PC-9 (cell line): ENCODE measurements at places on chromosomes 7 and 10. TPM values are rescaled to one million over a fixed set of nuclear protein-coding genes. Genes with fewer than 3 reads are reported as not detected.

The MLXIPL gene
- total RNA-seq: 24.9 and 32.0 TPM in 2 replicates

DNA sequence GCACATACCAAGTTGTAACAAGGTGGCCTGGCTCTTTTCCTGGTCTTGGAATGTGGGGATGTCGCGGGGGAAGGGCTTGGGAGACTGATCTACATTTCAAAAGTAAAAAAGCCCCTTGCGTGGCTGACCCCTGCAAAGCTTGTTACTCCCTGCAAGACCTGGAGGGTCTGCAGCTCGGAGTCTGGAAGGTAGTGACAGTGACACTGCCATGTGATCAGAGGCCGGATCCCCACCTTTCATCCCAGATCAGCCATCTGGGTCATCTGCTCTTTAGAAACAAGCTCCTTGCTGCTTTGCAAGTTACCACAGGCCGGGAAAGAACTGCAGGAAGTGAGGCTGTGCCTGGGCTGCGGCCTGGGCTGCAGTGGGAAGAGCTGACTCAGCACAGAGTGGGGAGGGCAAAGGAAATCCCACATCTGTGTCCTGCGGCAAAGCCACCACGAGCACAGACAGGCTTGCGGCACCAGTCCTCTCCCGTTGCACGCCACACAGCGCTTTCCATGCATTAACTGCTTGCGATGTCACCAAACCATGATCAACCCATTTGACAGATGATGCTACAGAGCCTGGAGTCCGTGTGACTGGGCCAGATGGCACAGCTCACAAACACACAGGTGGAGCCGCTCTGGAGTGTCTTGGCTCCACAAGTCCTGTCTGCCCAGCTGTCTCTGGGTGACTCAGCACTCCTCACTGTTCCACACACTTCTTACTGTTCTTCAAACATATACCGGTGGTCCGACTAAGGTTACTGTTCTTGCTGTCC, 97.7 kb downstream of the SH3PXD2A start:
- H3K36me3 ChIP-seq: 0 out of 2 replicates have a peak, but pooled peaks cover under 1% of the 10 kb centered on the region
- H3K27me3 ChIP-seq: no peaks in the 10 kb centered on the region
- no peak for DNase-seq
- peak overlapping the region; percentile 84 for H3K27ac ChIP-seq

GRCh38 chr10:117757086-117757720, 214.7 kb downstream of the EMX2 start:
- H3K4me3 ChIP-seq: no peak overlapping the region
- H3K4me1 ChIP-seq: no peaks in the 10 kb centered on the region
- no peak overlapping the region for H3K27ac ChIP-seq
- peaks cover 27% of the 10 kb centered on the region for H3K27me3 ChIP-seq

DNA sequence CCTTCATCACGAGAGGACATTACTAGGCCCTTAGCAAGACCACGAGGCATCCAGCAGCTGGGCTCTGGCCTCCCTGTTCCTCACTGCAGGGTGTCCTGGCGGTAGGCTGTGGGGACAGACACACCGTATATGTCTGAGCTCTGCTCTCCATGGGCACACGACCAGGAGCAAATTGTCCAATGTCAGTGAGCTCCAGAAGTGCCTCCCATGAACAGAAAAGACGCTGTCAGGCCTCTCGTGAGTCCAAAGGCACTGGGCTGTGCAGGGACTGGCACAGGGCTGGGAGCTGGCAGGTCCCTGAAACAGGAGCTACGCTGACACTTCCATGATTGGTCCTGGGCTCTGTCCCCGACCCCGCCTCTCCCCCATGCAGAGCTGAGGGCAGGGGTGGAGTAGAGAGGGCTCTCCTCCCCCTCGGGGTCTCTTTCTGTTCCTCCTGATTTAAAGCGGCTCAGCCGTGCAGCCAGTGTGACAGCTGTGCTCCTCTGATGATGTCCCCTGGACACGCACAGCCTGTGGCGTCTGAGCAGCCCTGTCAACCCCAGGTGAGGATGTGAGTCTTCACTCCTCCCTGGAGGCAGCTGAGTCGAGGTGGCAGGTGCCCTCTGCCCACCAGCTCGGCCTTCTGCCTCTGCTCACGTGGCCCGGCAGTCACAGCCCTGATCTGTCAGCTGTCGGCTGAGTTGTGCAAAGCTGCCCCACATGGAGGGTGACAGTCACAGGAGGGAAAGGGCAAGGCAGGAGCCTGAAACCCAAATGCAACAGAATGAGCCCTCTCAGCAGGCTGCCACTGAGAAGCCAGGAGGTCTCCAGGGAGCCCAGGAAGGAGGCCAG, 13.0 kb downstream of the ANTXRL start:
- no peaks in the 10 kb centered on the region for H3K36me3 ChIP-seq
- no peak overlapping the region for H3K27ac ChIP-seq
- H3K4me1 ChIP-seq: no peaks in the 10 kb centered on the region; the same call in 1 of the 2 replicates
- H3K4me3 ChIP-seq: no peak overlapping the region
- no peaks in the 10 kb centered on the region for H3K27me3 ChIP-seq

DNA sequence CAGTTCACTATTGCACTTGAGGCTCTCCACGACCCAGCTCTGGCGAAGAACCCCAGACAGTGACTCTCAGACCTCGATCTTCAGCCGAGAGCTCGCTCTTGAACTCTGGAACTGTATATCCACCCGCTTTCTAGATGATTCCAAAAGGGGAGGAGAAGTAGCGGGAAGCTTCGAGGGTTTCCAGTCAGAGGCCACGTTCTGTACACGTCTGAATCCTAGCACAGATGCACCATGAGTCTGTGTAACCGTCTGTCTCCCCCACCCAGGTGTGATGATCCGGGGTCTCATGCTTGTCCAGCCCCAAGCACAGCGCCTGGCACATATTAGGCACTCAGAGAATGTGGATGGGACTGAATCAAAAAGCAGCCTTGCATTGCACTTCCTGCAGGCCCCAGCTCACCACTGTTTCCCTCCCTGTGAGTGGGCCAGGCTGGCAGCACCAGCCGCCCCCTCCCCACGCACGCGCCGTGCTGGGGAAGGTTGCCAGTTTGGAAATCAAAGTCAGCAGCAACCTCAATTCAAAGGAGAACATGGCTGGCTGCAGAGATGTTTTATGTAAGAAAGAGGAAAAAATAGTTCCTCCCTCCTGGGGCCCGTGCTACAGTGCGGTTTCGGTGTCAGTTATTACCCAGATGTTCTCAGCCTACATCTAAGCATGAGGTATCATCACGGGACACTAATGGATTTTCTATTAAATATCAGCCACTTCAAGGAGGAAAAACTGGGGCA, 5.7 kb downstream of the GRID2IP start:
- no peak for DNase-seq
- no peaks in the 10 kb centered on the region for H3K4me1 ChIP-seq
- H3K27me3 ChIP-seq: no peaks in the 10 kb centered on the region
- H3K4me3 ChIP-seq: no peak overlapping the region
- H3K27ac ChIP-seq: no peak overlapping the region
- H3K36me3 ChIP-seq: no peaks in the 10 kb centered on the region

- no peaks in the 10 kb centered on the region for H3K27me3 ChIP-seq
- no peak overlapping the region for H3K27ac ChIP-seq
- H3K4me1 ChIP-seq: peaks cover 2% of the 10 kb centered on the region; the same call in 1 of the 2 replicates
- H3K4me3 ChIP-seq: no peak overlapping the region
These were observed 2.8 kb downstream of the TAS2R41 start for GRCh38 chr7:143480501-143480900.
